Right ventricle myocardium inferior (tissue), 1 donor: ENCODE measurements at places on chromosomes 4 and X. TPM values are rescaled to one million over a fixed set of nuclear protein-coding genes. Genes with fewer than 3 reads are reported as not detected.

GRCh38 chr4:109562457-109563239, 2.6 kb downstream of the MCUB start:
- DNase-seq, result no peak

GRCh38 chrX:7582191-7582590, 260.8 kb upstream of the VCX start:
- no peak for DNase-seq

DNA sequence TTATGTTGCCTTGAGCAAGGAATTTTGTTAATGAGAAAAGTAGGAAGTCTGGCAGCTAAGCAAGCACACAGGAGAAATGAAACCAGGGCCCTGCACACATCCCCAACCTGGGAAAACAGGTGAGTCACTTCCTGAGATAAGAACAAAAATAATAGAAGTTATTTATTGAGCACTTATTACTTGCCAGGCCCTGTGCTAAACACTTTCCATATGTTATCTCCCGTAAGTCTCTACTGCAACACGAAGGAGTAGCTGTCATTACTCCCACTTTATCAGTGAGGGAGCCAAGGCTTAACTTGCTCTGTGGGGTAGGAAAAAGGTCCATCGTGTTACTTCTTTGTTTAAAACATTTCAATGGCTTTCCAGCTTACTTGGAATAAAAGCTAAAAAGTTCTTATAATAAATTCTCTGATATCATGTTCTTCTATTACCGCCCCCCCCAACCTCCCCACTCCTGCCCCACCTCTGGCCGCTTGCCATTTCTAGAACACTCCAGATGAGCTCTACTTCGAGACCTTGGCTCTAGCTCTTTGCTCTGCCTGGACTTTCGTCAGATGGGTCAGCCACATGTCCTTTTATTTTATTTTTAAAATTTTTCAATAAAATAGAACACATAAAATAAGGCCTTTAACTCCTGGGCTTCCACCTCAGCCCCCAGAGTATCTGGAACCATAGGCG, 36.3 kb upstream of the PLAC8 start:
- DNase-seq, result no peak

The PRDM8 gene
- 1.2 TPM for total RNA-seq
